ENCODE measurements at places on chromosomes 13 and 19.
A peak's percentile ranks its signal among the peaks of the same experiment; 100 is the strongest.

DNA sequence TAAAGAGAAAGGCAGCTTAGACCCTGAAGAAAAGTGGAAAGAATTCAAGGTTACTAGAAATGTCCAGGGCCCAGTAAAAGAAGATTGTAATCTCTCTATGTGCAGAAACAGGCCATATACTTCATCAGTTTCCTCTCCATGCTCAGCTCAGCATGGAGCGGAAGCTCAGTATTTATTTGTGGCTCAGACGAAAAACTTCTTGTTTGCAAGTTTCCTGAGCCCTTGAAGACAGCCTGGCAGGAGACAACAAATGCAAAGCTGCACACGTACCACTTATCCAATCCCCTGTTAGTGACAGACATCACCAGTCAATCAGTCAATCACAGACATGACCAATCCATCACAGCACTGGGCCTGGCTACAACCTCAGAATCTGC lies 8.1 kb upstream of the KLF2 start:
- no peak for DNase-seq

DNA sequence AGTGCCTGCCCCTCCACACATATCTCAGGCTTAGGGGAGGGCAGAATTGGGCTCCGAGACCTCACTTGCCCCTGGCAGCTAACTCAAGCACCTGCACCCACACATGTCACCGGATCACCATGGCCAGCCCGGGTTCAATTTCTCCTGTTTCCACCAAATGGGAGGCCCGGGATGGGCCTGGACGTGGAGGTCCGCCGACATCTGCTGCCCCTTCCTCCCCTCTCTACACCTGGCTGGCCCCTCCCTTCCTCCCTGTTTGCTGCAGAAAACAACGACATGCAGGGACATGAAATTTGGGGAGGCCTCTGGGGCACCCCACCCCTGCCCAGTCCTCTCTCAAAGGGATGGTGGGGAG lies 1.3 kb downstream of the PRKD2 start:
- no peak for DNase-seq

DNA sequence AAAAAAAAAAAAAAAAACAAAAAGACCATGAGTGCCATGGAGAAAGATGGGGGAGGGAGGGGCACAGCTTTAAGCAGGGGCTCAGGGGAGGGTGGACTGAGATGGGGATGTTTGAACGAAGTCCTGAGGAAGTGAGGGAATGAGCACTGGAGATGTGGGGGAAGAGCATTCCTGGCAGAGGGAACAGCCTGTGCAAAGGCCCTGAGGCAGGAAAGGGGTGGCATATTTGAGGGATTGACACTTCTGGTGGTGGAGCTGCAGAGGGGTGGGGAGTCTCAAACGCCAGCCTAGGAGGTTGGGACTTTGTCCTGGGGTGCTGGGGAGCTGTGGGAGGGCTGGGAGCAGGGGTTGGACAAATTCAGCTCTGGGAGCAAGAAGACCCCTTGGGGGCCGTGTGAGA lies 29.2 kb downstream of the MYH14 start:
- no peak for DNase-seq

- no peak for DNase-seq
Measured at GRCh38 chr19:6875218-6875617, 12.2 kb upstream of the ADGRE1 start.

DNA sequence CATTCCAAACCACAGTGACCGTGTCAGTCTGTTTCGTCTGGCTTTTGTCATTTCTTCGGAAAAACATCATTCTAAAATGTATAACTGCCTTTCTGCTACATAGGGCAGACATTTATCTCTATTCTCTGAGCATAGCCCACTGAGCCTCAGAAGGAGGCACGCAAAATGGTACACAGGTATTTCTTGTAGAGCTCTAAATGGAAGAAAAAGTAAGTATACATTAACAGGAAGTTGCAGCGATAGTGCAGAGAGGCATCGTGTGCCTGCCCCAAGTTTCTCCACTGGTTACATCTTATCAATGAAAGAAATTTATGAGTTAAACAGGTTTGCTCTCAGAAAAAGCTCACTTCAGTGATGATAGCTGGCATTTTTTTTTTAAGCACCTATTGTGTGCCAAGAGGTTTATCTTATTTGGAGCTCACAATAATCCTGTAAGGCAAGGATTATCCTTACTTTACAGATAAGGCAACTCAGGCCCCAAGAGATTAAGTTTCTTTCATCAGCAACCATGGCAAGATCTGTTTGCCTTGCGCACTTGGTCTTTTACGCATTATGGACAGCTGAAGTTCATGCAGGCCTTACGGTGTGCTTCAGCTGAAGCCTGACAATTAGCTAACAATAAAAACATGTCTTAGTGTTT lies 1.2 kb upstream of the RCBTB2 start:
- no peak for DNase-seq

DNA sequence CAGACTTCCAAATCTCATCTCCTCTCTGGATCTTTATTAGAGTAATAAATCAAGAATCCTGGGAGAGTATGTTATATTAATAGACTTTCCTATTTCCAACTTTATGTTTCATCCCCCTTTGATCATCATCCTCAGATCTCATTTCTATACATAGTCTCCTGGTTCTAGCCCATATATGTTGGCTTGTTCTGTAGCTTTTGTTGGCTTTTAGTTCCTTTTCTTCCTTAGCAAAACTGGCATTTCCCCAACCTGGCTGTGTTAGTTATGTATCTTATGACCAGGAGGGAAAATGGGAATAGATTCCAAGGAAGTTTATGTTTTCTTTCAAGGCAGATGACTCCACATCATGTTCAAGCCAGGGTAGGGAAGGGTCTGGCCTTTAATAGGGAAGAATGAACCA lies 2464.5 kb downstream of the PCDH9 start:
- no peak for DNase-seq

DNA sequence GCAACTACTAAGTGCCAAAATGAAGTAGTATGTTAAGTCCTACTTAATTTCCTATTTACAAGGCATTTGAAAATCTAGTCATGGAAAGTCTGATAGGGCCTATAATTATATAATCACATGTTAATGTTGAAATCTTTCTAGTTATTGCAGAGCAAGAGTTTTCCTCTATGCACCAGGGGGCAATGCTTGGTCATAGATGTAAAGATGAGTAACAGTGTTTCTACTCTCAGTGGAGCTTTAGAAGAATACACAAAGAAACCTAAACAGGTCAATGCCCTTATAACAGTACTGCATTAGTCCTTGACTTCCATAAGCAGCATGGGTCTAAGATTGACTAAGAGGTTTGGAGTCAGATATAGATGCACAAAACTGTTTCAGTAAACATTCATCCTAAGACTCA lies 218.7 kb downstream of the KCTD12 start:
- DNase-seq: peak; percentile 77

- DNase-seq: no peak
Measured at GRCh38 chr13:45811891-45812694, 39.5 kb downstream of the SIAH3 start.

- DNase-seq: no peak
Measured at GRCh38 chr13:26971990-26972887, 199.4 kb downstream of the USP12 start.

DNA sequence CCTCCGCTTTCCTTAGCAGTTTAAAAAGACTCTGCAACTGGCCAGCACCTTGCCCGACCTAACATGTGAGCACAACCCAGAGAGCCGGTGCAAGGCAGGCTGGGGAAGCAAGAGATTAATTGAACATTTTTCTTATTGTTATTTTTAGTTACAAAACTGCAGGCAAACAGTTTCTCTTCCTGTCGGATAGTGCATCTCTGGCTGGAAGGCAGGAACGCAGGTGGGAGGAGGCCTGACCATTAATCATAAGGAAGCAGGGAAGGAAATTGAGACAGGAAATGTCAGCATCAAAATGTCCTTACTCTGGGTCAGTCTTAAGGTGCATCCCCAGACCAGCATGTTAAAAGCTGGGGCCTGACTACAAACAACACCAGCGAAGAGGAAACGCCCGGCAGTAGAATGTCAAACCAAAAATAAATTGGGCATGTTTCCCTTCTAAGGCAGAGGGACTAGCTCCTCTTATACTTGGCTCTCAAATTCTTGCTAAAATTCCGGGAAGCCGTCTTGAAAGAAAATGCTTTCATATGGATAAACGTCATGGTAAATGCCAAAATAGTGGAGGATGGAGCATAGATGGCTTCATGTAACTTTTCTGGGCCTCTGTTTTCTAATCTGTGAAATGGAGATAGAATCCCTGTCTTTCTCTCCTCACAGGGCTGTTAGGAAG lies 226.8 kb downstream of the RAP2A start:
- no peak for DNase-seq

GRCh38 chr13:79571147-79571546 lies 90.2 kb downstream of the NDFIP2 start:
- DNase-seq: no peak

DNA sequence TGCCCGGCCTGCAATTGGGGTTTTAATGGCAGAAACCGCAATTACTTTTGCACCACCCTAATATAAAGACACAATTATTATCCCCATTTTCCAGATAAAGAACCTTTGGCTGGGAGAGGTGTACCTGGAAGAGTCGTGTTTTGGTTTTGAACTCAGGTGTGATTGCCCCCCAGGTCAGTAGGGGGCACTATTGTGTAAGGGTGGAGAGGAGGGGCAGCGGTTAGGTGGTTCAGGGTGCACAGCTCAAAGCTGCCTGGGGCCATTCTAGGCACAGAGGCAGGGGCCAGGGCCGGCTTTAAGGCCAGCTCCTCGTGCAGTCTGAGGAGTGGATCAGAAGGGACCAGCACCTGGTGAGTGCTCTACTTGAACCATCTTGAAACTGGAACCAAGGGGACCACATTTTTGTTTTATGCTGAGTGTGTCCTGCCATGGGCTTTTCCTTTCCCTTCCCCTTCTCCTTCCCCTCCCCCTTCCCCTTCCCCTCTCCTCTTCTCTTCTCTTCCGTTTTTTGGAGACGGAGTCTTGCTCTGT lies 5.8 kb upstream of the FCGRT start:
- no peak for DNase-seq

DNA sequence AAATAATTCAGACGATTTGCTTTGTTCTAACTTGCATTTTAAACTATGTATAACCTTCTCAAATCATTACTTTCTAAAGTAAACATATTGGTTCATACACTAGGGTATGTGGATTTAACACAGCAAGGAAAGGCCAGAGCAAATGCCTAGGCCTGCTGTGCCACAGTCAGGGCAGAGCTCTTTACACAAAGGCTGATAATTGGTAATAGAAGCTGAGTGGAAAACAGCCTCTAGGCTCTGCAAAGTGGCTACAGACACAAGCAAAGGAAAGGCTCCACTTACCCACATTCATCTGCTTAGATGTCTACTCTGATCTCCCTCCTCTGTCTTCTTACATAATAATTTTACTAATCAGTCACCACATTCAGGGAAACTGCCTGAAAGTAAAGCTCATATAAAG lies 382.9 kb downstream of the OLFM4 start:
- no peak for DNase-seq

DNA sequence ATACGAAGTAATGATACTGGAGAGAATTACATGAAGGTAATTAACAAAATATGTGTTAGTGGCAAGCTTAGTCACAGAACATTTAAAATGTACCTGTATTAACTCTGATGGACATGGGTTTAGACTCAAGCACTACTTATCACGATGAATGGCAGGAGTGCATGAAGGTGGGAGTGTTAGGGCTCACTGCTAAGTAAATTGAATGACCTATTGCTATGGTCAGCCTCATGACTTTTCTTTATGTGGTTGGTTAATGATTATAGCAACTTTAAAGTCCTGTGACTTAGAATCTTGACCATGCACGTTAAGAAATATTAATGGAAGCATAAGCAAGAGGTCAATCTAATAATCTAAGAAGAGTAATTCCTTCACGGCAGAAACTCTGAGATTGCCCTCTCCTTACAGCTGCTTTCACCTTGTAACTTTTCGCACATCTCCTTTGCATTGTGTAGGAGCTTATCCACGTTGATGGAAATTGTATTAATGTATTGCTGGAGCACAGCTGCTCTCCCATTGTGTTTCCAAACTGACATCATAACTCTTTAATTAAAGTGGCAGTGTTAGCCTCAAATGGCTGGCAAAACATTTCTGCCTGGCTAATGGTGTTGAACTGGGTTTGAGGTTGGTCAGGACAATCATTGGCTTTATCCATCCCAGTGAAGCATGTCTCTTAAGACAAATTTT lies 114.5 kb downstream of the RXFP2 start:
- no peak for DNase-seq

- DNase-seq: peak; percentile 71
Measured at GRCh38 chr13:59776924-59777690, 386.6 kb downstream of the DIAPH3 start.

DNA sequence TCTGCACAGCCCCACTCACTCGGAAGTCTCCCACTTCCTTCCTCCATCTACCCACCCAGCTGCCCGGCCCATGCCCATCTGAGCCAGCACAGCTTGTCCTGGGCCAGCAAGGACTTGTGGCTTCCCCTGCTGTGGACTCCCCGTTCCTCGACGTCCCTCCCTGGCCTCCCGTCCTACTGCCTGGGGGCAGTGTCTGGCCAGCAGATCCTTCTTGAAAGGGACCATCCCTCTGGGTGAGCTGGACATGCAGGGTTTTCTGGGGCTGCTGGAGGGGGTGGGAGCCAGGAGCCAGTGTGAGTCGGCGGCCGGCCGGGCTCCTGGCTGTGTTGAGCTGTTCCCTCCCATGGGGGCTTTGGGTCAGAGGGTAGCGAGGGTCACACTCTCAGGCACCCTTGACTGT lies 26.7 kb downstream of the CRTC1 start:
- no peak for DNase-seq

- DNase-seq: no peak
Measured at GRCh38 chr19:38664503-38665211, 17.2 kb downstream of the ACTN4 start.

DNA sequence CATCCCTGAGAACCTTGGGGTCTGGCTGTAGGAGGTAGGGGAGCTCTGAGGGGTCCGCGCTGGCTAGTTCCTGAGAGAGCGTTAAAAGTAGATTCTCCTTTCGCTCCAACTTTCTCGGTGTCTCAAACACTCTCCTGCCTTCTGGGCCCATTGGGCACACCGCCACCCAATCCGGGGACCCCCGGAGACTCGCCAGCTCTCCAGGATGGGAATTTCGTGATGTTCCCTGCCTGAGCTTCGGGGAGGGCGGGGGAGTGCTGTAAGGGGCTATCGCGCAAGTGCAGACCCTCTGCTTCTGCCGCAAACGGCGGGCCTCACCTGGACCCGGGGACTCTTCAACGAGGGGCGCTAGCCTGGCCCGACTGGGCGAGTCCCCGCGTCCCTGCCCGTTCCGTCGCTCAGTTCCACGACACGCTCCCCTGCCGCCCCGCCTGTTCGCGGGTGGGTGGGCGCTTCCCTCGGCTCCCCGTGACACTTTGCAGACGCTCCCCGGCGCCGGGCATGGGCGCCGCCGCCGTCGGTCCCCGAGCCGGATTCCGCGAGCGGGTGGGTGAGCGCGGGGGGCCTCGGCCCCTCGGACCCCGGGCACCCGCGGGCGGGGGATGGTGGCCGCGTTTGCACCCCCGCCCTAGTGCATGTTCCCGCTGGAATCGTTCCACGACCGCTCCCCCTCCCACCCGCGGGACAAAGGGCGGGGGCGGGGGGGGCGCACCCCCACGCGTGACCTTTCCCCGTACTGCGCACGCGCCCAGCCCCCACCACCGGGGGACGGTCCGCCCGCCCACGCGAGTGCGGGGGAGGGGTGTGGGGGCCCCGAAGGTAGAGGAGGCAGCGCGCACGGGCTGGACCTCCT lies at the start of gene CCDC106:
CCDC106 (plus strand) TSS at position 481 of the 853 bp plus-strand sequence. CDS start 835 bp downstream, outside the sequence.
- no peak for DNase-seq

GRCh38 chr13:107715496-107715895 lies 499.8 kb downstream of the LIG4 start:
- no peak for DNase-seq
